ENCODE measurements at places on chromosomes 5 and 9. TPM values are rescaled to one million over a fixed set of nuclear protein-coding genes. Genes with fewer than 3 reads are reported as not detected.

DNA sequence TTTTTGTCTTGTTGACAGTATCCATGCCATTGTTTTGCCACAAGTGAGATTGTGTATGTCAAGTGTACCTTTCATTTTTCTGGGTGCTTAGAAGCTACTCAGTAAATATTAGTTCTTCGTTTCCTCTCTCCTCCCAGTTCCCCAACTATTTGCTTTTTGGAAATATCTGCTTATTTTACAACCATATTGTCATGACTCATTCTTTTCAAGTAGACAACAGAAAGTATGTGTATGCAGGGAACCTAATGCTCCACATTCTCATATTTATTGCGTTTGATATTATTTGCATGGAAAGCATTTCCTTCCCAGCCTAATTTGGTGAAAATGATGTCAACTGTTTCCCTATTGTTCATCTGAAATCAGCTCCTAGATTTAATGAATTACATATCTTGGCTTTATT, 483.7 kb upstream of the RIOK2 start:
- no peak overlapping the region for H3K27ac ChIP-seq
- no peak for DNase-seq
- no peaks in the 10 kb centered on the region for H3K27me3 ChIP-seq
- H3K4me1 ChIP-seq, result no peaks in the 10 kb centered on the region
- H3K4me3 ChIP-seq, result no peak overlapping the region
- H3K36me3 ChIP-seq, result no peaks in the 10 kb centered on the region

DNA sequence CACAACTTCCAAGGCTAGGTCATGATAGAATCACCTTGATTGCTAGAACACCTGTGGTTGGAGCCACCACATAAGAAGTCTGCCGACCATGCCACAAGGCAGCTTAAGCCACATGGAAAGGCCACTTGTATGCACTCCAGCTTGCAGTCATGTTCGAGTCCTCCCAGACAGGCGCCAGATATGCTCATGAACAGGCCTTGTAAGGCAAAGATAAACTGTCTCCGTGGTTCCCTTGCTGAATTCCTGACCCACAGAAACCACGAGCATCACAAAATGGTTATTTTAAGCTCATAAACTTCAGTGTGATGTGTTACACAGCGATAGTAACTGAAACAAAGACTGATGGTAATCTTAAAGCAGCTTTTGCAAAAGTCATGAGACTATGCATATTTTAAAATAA, 188.4 kb upstream of the DAPK1 start:
- no peaks in the 10 kb centered on the region for H3K4me1 ChIP-seq
- H3K4me3 ChIP-seq, result no peak overlapping the region
- no peak overlapping the region for H3K27ac ChIP-seq
- DNase-seq, result no peak

DNA sequence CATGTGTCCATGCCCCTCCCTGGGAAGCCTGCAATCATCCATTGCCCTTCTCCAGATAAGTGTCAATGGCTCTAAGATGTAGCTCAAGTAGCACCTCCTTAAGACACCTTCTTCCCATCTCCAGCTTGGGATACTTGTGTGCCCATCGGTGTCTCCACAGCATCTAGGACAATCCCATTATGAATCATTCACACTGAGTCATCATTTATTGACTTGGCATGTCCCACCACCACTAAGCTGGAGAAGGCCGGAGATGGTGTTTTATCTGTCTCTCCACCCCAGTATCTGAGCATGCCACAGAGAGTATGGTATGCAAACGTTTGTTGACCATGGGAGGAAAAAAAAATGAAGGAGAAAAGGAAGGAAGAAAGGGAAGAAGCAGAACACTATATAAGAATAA, 342.2 kb downstream of the TRIM32 start:
- H3K27ac ChIP-seq, result no peak overlapping the region
- H3K4me1 ChIP-seq, result no peaks in the 10 kb centered on the region
- H3K27me3 ChIP-seq, result no peaks in the 10 kb centered on the region
- no peaks in the 10 kb centered on the region for H3K36me3 ChIP-seq

- no peak overlapping the region for H3K4me3 ChIP-seq
- H3K27ac ChIP-seq, result no peak overlapping the region
- no peaks in the 10 kb centered on the region for H3K36me3 ChIP-seq
- H3K4me1 ChIP-seq, result no peaks in the 10 kb centered on the region
Measured at GRCh38 chr9:38334234-38334633, 58.3 kb upstream of the ALDH1B1 start.

GRCh38 chr5:172453986-172454357, 353 bp downstream of the SH3PXD2B start:
- peak overlapping the region; percentile 76 for H3K27ac ChIP-seq
- no peak for DNase-seq
- peak overlapping the region; percentile 73 for H3K4me3 ChIP-seq
- H3K4me1 ChIP-seq, result peaks cover 50% of the 10 kb centered on the region
- H3K27me3 ChIP-seq, result no peaks in the 10 kb centered on the region

DNA sequence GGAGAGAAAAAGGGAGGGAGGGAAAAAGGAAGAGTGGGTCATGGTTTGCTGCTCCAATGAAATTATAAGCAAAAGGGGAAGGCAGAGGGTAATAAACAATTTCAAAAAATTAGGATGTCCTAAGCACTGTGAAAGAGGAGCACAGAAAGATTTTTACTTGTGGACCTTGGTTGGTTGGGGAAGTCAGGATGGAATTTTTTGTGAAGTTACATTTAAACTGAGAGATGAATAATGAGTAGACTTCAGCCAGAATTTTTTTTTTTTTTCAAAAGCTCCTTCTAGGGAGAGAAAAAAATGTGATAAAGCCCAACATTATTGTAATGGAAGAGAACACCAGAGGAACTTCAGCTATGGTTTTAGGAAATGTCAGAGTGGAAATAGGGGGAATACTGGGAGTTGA, 515.9 kb upstream of the PAPPA start:
- no peak overlapping the region for H3K4me3 ChIP-seq
- no peaks in the 10 kb centered on the region for H3K27me3 ChIP-seq
- no peak for DNase-seq
- no peaks in the 10 kb centered on the region for H3K4me1 ChIP-seq
- H3K36me3 ChIP-seq, result no peaks in the 10 kb centered on the region

- no peaks in the 10 kb centered on the region for H3K4me1 ChIP-seq
- no peaks in the 10 kb centered on the region for H3K27me3 ChIP-seq
- H3K27ac ChIP-seq, result no peak overlapping the region
- peaks cover 58% of the 10 kb centered on the region for H3K36me3 ChIP-seq
Measured at GRCh38 chr9:122320413-122320881, 50.4 kb upstream of the PTGS1 start.

- no peak overlapping the region for H3K4me3 ChIP-seq
- H3K27me3 ChIP-seq, result no peaks in the 10 kb centered on the region
- no peaks in the 10 kb centered on the region for H3K36me3 ChIP-seq
- H3K4me1 ChIP-seq, result peaks cover 82% of the 10 kb centered on the region
Measured at GRCh38 chr5:38540314-38540713, 16.1 kb downstream of the LIFR start.

DNA sequence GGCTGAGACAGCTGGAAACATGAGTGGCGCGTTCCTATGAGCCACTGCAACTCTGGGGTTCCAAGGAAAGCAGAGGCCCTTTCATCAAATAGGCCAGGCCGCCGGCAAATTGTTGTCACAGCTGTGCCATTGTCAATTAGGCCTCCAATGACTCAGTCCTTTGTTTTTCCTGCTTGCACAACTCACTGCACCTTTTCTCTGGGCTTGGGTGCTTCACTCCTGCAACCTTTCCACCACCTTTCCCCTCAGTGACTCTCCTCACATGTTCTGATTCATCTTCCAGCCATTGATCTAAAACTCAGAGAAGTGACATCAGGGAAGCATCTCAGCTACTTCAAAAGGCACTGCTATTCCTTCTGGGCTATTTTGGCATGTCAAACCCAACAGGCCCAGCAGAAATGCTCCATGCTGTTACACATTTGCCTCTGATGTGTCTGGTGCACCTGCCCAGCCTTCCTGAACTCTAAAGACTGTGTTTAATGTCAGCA, 653.7 kb downstream of the NR2F1-AS1 start:
- H3K27ac ChIP-seq, result no peak overlapping the region
- no peaks in the 10 kb centered on the region for H3K4me1 ChIP-seq
- peak; percentile 25 for DNase-seq

GRCh38 chr5:74772359-74772758, 5.3 kb downstream of the NSA2 start:
- H3K27me3 ChIP-seq, result no peaks in the 10 kb centered on the region
- no peak overlapping the region for H3K4me3 ChIP-seq
- peaks cover 86% of the 10 kb centered on the region for H3K36me3 ChIP-seq
- no peak for DNase-seq
- H3K27ac ChIP-seq, result no peak overlapping the region

- no peaks in the 10 kb centered on the region for H3K27me3 ChIP-seq
- no peaks in the 10 kb centered on the region for H3K36me3 ChIP-seq
- no peak for DNase-seq
- no peak overlapping the region for H3K27ac ChIP-seq
- no peak overlapping the region for H3K4me3 ChIP-seq
Measured at GRCh38 chr5:126656401-126657007, 55.8 kb downstream of the PHAX start.

GRCh38 chr5:3428334-3428733, 167.3 kb upstream of the IRX1 start:
- no peak overlapping the region for H3K4me3 ChIP-seq
- H3K4me1 ChIP-seq, result no peaks in the 10 kb centered on the region
- H3K27ac ChIP-seq, result no peak overlapping the region
- H3K27me3 ChIP-seq, result no peaks in the 10 kb centered on the region
- DNase-seq, result no peak

DNA sequence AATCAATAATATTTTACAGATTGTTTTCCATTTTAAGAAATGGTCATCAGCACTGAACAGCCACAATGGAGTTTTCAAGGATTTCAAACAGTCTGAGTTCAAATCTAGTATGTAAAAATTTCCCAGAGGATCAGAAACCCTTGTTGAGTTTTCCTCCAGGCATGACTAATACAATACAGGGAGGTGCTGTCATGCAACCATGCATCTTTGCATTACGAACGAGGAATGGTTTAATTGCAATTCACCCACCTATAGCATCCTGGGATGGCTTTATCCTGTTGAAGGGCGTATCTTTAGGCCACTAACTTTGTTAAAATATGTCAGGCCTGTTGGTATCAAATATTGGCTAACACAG, 196.4 kb downstream of the EFNA5 start:
- no peaks in the 10 kb centered on the region for H3K36me3 ChIP-seq
- H3K4me1 ChIP-seq, result peaks cover 14% of the 10 kb centered on the region
- H3K27ac ChIP-seq, result peak overlapping the region; percentile 61
- DNase-seq, result no peak
- no peak overlapping the region for H3K4me3 ChIP-seq

Gene KCNV2
- total RNA-seq, result not detected

Gene ACTBL2
- total RNA-seq, result not detected

Gene MCC
- total RNA-seq, result 20.6 TPM

Gene SH3GLB2
- 94.7 TPM for total RNA-seq

Gene JADE2
- total RNA-seq, result 79.4 TPM

All from lower lobe of right lung (tissue), 2 donors.